ENCODE measurements at places on chromosomes 6 and 20.

DNA sequence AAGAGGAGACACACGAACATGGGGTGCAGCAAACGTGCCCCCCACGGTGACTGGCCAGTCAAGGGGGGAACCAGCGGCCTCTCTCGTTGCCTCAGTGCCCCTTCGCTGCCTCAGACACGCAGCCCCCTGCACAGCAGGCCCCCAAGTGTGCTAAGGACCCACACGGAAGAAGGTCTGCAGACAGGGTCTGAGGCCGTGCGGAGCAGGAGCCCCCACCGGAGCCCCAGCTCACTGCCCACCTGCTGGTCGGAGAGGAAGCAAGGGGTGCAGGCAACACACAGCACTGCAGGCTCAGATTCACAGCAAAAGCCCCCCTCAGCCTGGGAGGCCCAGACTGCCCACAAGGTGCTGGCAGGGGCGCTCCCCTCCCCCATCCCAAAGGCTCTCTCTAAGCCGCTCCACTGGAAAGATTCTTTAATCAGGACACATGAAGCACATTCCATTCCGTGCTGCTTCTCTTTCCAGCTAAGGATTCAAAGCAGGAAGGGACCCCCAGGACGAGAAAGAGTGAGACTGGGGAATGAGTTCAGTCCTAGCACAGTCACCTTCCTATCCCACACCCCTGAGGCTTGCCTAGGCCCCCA, 105.1 kb downstream of the SLC23A2 start:
- DNase-seq, result no peak

- no peak for DNase-seq
Measured at GRCh38 chr6:38646166-38646878, 6.6 kb upstream of the BTBD9 start.

DNA sequence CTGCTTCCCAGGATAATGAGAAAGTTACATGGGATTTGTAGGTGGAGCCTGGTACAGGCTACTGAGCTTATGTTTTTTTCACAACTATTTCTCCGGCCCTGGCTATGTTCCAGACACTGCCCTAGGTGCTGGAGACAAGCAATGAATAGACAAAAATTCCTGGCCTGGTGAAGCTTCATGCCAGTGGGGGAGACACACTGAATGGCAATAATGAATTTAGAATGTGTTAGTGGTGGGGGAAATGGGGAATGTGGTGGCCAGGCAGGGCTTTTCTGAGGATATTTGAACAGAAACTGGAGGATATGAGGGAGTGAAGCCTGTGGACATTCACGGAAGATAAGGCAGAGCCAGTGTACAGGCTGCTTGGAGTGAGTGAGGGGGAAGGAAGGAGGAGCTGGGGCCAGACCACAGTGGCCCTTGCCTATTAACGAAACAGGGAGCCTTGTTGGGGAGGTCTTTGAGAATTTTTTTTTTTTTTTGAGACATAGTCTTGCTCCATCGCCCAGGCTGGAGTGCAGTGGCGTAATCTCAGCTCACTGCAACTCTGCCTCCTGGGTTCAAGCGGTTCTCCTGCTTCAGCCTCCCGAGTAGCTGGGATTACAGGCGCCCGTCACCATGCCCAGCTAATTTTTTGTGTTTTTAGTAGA, 6.6 kb downstream of the FOXS1 start:
- DNase-seq, result no peak

DNA sequence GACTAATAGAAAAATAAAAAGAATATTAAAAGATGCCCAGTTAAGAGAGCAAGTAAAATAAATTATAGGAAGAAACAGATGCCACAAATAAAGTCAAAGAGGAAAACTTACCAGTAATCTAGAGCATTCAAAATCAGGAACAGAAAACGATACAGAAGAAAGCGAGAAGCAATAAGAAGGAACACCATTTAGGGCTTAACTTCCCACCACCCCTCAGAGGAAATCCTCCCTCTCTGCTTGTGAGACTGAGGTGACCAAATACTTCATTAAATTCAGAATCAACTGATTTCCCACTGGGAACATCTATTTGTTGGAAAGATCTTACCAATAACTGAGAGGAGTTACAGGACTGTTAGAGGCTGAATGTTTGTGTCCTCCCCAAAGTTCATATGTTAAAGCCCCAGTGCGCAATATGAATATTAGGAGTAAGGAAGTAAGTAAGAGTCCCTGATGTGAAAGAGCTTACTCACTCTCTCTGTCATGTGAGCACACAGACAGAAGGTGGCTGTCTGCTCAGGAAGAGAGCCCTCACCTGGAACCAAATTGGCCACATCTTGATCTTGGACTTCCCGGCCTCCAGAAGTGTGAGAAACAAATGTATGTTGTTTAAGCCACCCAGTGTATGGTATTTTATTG, 19.5 kb downstream of the KATNA1 start:
- DNase-seq, result no peak

DNA sequence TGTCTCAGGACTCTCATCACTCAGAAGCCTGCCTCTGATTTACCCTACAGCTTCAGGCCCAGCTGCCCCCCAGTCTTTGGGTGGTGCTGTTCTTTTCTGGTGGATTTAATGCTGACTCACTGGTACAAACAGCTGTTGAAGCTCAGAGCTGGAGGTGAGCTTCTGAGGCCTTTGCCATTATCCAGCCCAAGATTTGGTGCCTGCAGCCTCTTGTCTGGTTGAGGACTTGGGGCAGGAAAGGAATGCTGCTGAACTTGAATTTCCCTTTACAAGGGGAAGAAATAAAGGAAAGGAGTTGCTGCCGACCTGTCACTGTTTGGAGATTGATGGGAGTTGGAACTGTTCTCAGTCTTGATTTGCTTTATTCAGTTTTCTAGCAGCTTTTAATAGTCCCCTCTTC, 19.8 kb downstream of the ABCF1 start:
- no peak for DNase-seq

DNA sequence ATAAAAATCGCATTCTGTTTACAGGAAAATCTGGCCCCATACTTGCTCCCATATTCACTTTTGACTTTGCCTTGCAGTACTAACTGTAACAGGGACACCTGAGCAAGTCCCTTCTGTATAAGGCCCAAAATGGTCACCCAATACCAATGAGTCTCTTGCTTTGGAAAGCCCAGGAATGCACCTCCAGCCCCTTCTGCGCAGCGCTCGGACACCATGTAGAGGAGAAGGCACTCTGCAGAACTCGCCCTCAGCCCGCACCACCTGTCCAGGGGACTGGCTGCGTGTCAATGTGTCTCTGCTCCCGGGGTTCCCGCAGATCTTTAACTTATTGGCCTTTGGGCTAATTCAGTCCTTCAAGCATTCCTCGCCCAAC, 746 bp upstream of the PRND start:
- no peak for DNase-seq

GRCh38 chr6:129923530-129924250, 62.6 kb upstream of the TMEM244 start:
- no peak for DNase-seq

GRCh38 chr6:163643866-163644265, 229.3 kb downstream of the QKI start:
- no peak for DNase-seq

Data from activated CD4-positive, alpha-beta T cell treated with anti-CD3 and anti-CD28 coated beads, Interleukin-2, amount 50 U/mL, for 48 hours (primary cell).